EH (cell line): ENCODE measurements at places on chromosomes 11 and 22.

- DNase-seq: no peak
Observed at GRCh38 chr11:77205467-77206263, 77.6 kb downstream of the MYO7A start.

- DNase-seq: peak; percentile 57
Observed at GRCh38 chr11:82776377-82776776, 42.7 kb upstream of the FAM181B start.

DNA sequence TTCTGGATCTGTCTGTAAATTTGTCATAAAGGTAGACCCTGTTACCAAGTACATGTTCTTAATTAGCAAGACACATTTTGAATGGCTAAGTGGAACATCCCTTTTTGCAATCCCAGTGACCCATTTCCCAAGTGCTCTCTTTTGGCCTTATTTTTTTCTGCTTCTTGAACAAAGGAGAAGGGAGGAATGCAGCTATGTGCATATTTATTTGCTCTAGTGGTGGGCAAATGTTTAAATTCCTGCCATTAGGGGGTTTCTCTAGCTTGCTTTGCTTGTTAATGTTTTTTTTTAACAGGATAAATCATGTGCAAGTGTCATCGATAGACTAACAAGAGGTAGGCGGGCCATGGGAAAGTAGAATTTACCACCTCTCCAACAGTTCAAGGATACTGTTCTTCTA is 135.7 kb downstream of the COMMD9 start:
- DNase-seq: peak; percentile 33

- DNase-seq: no peak
Observed at GRCh38 chr22:37374571-37374970, 52.7 kb downstream of the ELFN2 start.

DNA sequence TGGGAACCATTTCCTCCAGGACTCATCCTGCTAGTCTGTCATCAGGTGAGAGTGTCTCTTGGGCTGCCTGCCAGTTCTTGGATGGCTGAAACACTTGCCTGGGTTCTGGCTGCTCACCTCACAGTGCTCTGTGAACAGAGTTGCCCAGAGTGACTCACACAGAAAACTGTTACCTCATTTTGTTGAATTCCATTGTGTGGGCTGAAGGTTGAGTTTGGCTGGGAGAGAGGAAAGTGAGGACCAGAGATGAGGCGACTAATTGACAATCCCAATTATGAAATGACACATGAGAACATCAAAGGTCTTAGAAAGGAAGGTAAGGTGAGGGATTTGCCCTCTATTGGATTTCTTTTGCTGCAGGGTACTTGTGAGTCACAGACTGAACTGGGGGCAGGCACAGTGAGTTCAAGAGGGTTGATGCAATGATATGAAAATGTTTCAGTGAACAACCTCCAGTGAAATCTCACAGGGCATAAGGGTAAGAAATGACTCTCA is 20.2 kb upstream of the CALCB start:
- no peak for DNase-seq
